Fibroblast of villous mesenchyme (primary cell): ENCODE measurements at places on chromosomes 6 and 20. TPM values are rescaled to one million over a fixed set of nuclear protein-coding genes. Genes with fewer than 3 reads are reported as not detected.

Gene HDGFL1
- total RNA-seq = not detected in 2 replicates

DNA sequence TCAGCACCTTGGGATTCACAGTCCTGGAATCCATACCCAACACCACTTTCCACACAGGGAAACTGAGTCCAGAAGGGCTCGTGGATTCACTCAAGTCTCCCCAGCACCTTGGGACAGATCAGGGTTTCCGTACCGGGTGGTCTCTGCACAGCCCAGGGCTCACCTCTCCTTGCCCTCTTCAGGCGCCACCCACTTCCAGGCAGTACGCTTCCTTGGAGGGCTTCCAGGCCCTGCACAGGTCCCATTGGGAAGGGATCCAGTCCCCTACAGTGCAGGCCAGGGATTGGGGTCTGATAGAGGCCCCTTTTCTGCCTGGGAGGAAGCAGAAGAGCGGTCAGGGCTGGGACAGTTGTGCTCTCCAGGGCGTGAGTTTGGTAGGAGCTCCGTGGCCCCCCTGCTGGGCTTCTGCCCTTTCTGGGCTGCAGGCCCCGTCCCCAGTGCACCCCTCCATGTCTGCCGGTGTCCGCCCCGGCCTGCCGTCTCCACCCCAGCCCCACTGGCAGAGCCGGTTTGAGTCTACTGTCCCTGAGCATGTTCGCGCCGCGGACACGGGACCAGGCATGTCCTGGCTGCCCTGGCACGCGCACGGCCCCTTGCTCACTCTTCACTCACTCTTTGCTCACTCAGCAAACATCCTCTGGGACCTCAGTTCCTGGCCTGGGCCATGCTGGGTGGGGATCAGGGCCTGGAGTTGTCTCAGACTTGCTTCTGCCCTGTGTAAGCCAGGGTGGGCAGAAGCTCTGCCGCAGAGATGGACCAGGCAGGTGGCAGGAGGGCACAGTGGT lies 12.6 kb downstream of the SRC start:
- no peak for DNase-seq

GRCh38 chr6:80642452-80642851 lies 536.0 kb downstream of the BCKDHB start:
- DNase-seq = peak; percentile 17

GRCh38 chr20:20859510-20859909 lies 147.1 kb upstream of the RALGAPA2 start:
- no peak for DNase-seq

DNA sequence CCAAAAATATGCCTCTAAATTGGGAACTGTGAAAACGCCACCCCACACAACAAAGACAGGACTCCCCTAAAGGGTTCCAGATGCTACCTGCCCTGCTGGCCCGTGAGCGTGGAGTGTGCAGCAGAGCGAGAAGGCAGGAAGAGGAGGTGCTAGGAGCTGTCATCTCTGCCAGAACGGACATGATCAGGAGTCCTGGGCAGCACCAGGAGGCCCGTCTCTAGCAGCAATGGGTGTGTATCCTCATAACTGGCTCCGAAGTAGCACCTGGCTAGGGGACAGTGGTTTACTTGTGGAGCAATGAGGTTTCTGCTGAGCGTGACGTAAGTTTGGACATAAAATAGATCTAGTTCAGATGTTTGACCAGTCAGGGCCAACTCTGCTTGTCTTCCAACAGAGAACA lies 226.0 kb downstream of the CDH4 start:
- no peak for DNase-seq

Gene CDH26
- total RNA-seq = 0.32 and 0.86 TPM in 2 replicates

GRCh38 chr6:108697561-108698161 lies 136.9 kb downstream of the FOXO3 start:
- DNase-seq = no peak

Gene PGC
- not detected in 2 replicates for total RNA-seq

DNA sequence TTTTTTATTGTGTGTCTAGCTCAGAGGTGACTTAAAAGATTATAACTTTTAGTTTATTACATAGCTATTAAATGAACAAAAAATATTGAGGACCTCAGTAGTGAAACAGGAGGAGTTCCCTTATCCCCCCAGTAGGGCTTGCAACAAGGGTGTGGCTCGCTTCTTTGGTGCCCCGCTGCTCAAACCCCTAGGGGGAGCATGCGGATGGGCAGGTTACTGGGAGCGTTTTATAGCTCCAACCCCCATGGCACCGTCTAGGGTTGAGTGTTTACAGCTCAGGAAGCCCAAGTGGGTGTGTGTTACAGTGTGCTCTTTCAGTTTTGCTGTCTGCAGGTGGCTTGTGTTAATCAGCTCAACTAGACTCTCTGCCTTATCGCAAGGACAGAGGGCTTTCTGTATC lies 1513.7 kb downstream of the GRIK2 start:
- no peak for DNase-seq

Gene C6orf15
- total RNA-seq = not detected in 2 replicates

Gene CALHM4
- not detected in 2 replicates for total RNA-seq

Gene LGSN
- total RNA-seq = under 0.01 and 0.32 TPM in 2 replicates

DNA sequence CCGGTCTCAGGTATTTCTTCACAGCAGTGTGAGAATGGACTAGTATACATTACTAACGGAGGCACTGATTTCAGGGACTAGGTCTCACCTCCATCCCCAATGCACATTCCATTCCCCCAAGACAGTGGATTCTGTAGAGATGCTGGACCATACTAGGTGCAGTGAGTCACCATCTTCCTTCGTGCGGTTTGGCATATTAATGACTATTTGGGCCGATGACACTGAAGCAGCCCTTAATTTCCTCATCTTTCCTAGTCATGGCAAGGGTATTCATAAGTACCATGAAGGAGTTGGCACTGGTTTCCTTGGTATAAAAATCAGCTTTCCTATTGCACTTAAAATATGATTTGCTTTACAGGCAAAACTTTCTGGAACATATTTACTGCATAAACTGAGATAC lies 121.4 kb upstream of the TRAF3IP2 start:
- no peak for DNase-seq

Gene ZHX3
- total RNA-seq = 38.7 and 39.3 TPM in 2 replicates

Gene SLC35F1
- total RNA-seq = under 0.01 TPM in 1 of 2 replicates, not detected in the other

Gene ZBP1
- not detected in 2 replicates for total RNA-seq

Gene KCNK5
- total RNA-seq = not detected in 2 replicates

DNA sequence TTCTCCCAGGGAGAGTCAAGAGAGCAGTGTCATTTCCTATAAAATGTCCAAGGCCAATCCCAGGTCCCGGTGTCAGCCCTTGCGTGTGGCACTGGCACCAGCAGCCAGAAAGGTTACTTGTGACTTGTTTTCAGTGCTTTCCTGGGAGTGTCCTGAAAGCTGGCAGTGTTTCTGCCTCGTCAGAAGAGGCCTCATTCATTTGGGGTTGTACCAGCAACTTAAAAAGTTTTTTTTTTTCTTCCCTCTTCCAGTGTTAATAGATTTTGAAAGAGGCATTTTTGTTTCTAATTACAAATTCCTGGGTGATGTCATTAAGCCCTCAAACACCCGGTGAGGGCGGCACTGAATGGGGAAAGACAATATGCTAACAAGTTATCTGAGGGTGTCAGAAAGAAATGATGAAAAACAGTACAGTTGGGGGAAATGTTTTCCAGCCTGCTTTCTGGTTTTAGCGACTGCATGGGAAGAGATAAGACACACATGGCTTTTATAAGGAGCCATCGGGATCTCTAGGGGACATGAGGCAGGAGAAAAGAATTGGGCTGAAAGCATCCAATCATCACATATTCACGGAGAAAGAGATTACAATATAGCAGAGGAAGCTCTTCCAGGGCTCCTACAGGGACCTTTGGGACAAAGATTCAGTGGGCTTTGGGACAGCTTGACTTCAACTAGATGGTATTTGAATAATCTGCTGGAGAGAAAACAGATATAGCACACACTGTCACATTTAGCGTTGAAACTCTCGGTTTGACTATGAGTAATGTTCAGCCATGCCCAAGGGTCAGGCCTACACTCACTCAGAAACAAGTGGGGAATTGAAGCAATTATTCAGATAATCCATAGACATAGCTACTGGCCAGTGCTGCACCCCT lies 153.0 kb downstream of the BCAS1 start:
- peak; percentile 90 for DNase-seq

Gene NRSN1
- total RNA-seq = not detected in 2 replicates

Gene BEND6
- 11.0 and 13.4 TPM in 2 replicates for total RNA-seq
